ENCODE measurements at places on chromosomes 6 and 20.

DNA sequence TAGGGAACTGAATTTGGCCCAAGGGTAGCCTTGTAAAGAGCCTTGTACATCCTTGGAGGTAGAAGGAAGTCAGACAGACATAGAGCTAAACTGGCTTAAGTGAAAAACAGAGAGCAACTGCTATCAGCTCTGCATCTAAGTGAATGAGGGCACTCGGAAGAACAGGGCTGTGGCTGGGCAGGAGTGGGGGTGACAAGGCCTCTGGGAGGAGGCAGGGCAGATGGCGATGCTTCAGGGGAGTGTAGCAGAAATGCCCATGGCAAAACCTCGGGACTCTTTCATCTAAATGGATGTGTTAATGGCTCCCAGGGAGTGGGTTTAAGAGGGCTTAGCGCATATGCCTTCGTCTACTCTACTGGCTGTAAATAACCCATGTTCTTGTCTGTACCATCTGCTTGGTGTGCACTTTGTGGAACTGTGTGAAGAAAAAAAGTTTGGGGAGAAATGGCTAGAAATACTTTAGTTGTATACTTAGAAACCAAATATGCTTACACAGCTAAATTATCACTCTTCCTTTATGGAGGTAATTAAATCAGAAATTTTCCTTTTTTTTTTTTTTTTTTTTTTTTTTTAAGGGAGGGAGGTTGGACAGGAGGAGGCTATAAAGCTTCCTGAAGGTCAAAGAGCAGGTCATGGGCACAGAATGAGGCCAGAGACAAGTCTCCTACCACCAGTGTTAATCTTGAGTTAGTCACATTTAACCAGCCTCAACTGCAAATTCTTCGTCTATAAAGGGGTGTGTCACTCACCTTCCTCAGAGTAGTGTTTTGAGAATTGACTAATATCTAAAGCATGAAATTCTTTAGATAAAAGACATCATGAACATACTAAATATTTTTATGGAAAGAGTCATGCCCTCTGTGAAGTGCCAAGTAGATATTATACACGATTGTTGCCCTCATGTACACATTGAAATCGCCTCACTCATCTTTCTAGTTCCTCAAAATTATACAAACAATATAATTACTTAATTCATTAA, 60.9 kb downstream of the FYN start:
- DNase-seq: no peak

DNA sequence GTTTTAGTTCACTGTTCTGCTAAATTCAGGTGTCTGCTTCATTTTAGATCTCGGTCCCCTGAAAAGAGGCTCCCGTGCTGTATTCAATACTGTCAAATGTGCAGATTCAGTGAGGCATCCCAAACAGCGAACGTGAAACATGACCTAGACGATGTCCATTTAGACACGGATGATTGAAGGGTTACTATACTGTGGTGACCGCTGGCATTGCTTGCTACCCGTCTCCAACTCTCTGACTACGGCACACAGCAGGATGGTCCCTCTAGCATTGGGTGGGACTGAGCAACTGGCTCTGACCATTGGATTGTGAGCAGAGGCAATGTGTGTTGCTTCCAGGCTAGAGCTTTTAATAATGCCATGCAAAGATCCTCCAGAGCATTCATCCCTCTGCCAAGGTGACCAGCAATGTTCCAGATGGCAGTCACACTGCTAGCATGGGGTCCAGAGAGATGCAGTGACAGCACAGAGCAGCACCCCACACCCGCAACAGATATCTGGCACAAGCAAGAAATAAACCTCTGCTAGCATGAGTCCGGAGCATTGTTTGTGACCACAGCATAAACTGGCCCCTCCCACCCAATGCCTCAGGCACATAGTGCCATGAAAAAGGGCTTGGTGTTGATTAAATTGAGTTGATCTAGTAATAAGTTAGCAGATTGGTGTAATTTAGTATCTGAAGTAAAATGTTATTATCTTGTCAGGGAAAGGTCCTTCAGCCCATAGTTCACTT, 9.0 kb downstream of the METTL24 start:
- DNase-seq: no peak

- no peak for DNase-seq
Observed at GRCh38 chr20:25408890-25409289, 1.4 kb downstream of the GINS1 start.

DNA sequence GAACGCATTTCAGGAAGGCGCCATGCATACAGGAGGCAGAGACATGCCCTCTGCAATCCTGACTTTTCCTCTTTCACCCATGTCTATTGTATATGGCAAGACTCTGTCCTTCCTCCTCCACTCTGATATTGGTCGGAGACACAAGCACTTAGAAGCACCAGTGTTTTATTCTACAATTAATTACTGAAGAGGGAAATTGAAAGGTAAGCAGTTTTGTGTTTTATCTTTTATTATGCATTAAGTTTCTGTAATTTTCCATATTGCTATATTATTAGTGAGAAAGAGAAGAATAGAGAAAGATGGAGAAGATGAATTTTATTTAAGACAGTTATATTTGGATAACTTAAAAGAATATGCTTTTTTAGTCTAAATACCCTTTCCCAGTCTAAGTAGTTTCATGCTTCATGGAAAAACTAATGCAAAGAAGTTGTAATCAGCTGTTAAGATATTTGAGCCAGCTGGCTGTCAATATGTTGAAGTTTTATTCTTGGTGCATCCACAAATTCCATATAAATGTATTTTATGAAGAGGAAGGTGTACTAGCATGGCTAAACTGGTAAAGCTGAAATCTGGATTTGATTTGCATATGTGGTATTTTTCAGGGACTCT, 13.6 kb downstream of the ARID1B start:
- DNase-seq: no peak

DNA sequence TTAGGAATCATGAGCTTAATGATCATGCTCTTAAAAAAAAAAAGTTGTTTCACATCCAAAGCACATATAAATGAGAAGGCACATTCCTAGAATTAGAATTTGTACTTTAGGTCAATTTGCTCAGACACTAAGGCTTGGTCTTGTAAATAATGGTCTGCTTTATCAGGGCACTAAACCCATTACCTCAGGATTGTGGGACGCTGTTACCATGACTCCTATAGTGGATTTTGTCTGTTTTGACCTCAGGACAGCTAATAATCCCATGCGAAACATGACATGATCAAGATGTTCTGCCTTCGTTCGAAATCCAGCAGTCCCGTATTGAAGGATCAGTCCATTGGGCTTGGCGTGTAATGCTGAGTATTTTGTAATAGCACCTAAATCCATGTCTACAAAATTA, 2.4 kb downstream of the PGM3 start:
- no peak for DNase-seq

DNA sequence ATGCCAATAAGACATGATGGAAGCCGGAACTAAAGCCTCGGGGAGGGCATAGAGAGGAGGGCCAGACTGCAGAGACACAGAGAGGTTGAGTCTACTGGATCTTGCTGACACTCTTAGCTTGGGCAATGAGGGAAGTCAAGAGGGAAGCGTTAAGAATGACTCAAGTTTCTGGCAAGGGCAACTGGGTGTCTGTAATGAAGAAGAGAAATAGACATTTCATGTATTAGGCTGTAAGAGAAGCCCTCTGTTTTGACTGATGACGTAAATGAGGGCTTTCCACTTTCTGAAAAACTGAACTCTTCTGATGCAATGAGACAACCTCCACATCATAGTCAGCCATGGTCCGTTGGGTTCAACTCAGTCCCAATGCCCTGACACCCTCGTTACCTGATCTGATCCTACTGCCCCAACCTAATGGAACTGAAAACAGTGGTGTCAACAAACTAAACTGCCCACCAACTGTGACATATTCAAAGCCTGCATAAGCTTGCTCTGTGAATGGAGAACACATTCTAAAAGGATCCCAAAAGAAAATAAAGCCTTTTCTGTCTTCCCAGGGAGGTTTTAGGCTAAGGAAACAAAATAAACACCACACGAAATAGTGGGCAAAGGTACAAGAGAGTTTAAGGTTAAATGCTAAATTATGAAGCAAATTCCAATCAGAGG, 45.8 kb upstream of the PNRC1 start:
- DNase-seq: peak; percentile 77

GRCh38 chr20:5173751-5174150, 46.9 kb downstream of the CDS2 start:
- no peak for DNase-seq

GRCh38 chr20:40433341-40433861, 255.6 kb downstream of the MAFB start:
- no peak for DNase-seq

DNA sequence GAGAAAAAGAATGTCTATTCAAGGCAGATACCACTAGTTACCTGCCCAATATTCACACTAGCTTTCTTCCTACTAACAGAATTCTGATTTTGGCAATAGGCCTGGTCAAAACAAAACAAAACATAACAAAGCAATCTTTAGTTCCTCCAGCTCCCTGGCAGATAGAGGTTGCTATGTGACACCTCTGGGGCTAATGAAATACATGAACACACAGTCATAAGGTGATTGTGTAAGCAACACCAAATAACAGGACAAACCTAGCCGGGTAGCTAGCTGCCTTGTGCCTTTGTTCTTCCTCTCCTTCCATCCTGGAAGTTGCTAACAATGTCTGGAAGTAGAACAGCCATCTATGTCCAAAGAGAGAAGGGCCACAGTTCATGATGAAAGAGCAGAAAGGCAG, 6.0 kb upstream of the HMGN3 start:
- DNase-seq: no peak

- no peak for DNase-seq
Observed at GRCh38 chr20:59055302-59055701, 12.7 kb upstream of the PRELID3B start.

DNA sequence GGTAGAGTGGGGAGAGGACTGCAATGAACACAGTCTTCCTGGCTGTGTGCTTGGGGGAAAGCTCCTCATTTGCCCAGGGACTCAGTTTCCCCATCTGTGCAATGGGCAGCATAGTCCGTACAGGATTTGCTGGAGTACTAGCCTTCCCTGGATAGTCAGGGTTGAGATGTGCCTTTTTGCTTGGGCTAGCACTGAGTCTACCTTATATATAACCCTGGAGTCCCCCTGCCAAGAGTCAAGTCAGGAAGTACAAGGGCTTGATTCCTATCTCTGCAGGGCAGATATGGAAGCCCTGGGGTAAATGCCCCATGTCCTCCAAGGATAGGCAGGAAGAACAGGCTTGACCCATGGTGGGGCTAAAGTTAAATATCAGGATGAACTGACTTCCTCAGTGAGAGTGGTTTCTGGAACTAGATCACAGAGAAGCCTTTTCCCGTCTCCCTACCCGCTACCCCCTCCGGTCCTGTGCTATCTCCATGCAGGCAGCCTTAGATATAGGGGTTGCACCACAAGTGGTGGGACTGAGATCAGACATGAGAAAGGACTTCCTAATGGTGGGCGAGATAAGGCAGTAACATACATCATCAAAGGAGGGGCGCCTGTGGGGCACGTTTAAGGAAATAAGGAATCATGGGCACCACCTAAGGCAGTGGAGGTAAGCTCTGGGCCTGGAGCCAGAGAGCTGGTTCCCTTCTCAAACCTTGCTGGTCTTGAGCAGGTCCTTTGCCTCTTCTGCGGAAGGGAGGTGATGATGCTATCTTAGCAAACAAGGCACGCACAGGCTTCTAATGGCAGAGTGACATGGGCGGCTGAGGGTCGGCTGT, 157.9 kb downstream of the MRPL14 start:
- no peak for DNase-seq

- DNase-seq: peak; percentile 74
Observed at GRCh38 chr20:47725248-47725973, 59.9 kb downstream of the SULF2 start.

GRCh38 chr6:18019539-18020534, 32.4 kb upstream of the KIF13A start:
- no peak for DNase-seq

DNA sequence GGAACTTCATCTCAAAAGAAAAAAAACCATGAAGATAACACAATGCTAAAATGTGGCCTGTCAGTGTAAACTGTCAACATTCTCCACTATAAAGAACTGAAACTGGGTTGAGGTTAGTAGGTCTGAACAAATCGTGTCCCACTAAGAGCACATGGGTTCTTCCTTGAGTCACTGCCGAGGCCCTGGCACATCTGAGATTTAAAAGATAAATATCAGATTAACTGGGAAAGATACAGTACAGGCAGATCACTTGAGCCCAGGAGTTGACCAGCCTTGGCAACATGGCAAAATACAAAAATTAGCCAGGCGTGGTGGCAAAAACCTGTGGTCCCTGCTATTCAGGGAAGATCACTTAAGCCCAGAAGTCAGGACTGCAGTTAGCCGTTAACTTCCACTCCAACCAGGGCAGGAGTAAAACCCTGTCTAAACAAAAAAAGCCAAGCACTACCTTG, 5.6 kb downstream of the EEF1A1 start:
- no peak for DNase-seq

DNA sequence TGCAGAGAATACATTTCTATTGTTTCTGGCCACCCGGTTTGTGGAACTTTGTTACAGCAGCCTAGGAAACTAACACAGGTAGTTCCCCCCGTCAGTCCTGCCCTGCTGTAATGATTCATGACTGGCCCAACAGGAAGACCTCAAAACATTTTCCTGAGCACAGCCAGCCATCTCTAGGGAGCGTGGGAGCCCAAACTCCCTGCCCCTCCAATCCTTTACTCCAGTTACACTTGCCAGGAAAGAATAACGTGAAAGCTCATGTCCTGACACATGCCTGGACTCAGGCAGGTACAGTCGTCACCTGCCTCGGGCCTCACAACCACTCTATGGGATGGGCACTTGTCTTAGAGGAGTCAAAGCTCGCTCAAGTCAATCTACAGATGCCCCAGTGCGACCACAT, 8.4 kb downstream of the TXNDC5 start:
- DNase-seq: no peak

DNA sequence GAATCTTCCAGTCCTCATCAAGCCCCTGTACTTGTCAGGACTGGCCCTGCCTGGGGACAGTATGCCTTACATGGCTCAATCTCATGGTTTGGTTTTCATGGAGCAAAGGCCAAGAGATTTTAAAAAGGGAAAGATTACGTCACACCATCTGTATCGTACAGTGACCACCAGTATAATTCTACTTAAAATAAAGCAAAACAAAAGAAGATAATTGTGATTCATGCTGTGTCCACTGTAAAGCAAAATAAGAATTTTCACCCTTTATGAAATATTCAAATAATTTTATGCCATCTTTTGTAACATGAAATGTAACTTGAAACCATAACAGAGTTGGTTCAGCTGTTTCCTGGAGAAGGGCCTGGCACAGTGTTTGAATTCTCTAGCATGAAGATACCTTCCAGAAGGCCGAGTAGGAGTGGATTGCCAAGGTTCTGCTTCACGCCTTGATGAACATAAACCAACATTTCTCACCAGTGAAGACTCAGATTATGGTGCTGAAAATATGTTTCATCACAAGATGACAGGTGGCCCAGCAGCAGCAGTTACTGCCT, 486.5 kb downstream of the RFPL4B start:
- DNase-seq: no peak

DNA sequence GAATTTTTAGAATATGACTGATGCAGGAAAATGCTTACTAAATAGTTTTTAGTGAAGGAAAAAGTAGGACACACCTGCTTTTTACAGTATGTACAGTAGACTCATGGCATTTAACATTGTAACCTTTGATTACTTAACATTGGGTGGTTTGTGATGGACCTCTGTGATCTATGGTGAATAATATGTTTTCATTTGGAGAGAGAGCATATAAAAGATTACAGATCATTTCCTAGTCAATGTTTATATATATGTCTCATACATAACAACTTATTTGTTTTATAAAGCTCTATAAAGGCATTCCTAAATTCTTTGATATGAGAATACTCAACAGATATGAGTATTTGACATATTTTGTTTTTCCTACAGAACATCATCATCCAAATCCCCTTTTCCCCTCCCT, 129.3 kb upstream of the PDE7B start:
- DNase-seq: peak; percentile 19
